ENCODE measurements at places on chromosomes 11 and 22.

DNA sequence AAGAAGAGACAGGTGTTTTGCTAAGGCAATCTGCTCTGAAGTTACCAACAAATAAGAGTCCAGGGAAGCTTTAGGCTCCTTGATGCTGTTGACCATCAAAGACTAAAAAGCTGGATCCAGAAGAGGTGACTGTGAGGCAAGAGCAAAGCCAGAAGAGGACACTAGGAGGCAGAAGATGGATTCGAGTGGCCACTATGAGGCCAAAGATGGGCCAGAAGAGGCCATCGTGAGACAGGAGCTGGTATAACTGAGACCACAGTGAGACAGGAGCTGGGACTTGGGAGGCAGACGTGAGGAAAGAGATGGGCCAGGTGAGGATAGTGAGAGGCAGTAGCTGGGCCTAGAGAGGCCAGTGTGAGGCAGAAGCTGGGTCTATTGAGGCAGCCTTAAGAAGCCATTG is 37.7 kb downstream of the OR4C45 start:
- no peak for DNase-seq
- H3K36me3 ChIP-seq, result no peaks in the 10 kb centered on the region
- no peaks in the 10 kb centered on the region for H3K4me1 ChIP-seq
- no peaks in the 10 kb centered on the region for H3K27me3 ChIP-seq
- no peak overlapping the region for H3K4me3 ChIP-seq

DNA sequence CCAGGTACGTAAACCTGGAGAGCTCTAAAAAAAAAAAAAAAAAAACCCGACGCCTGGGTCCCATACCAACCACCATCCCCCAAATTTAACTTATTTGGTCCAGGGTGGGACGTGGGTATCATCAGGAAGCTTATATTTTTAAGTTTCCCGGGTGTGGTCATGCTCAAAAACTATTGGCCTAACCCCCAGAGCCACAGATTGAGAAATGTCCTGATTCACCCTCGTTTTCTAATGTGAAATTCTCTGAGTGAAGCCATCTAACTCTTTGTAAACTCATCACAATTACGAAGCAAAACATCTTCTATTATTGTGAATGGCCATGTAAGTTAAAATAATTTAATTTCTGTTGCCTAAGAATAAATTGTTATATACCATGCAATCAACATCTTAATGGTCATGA is 29.6 kb downstream of the PAK1 start:
- no peaks in the 10 kb centered on the region for H3K36me3 ChIP-seq
- peaks cover 5% of the 10 kb centered on the region for H3K27me3 ChIP-seq
- no peak overlapping the region for H3K27ac ChIP-seq

GRCh38 chr22:43262990-43263644 is 76.2 kb upstream of the TTLL12 start:
- H3K27me3 ChIP-seq, result peaks cover 13% of the 10 kb centered on the region
- no peak overlapping the region for H3K27ac ChIP-seq
- no peak for DNase-seq
- H3K36me3 ChIP-seq, result no peaks in the 10 kb centered on the region
- H3K4me3 ChIP-seq, result no peak overlapping the region

GRCh38 chr22:46453006-46453828 is 84.2 kb downstream of the CELSR1 start:
- no peak overlapping the region for H3K27ac ChIP-seq
- peaks cover 14% of the 10 kb centered on the region for H3K27me3 ChIP-seq
- H3K36me3 ChIP-seq, result no peaks in the 10 kb centered on the region
- H3K4me3 ChIP-seq, result no peak overlapping the region

DNA sequence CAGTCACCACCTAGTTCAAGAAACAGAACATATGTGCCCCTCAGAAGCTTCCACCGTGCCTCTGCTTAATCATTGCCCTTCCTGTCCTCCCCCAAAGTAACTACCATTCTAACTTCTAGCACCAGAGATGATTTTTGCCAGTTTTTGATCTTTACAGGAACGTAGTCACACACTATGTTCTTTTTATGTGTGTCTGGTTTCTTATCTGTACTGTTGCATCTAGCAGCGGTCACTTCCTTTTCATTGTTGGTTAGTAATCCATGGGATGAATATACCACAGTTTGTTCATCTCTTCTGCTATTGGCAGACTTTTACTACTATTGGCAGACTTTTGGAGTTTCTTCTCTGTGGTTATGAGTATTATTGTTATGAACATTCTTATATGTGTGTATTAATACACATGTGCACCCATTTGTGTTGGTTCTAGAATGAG is 34.6 kb downstream of the SPECC1L start:
- no peak overlapping the region for H3K4me3 ChIP-seq
- no peaks in the 10 kb centered on the region for H3K27me3 ChIP-seq
- peak overlapping the region; percentile 43 for H3K27ac ChIP-seq
- DNase-seq, result peak; percentile 75
- peaks cover 10% of the 10 kb centered on the region for H3K4me1 ChIP-seq

DNA sequence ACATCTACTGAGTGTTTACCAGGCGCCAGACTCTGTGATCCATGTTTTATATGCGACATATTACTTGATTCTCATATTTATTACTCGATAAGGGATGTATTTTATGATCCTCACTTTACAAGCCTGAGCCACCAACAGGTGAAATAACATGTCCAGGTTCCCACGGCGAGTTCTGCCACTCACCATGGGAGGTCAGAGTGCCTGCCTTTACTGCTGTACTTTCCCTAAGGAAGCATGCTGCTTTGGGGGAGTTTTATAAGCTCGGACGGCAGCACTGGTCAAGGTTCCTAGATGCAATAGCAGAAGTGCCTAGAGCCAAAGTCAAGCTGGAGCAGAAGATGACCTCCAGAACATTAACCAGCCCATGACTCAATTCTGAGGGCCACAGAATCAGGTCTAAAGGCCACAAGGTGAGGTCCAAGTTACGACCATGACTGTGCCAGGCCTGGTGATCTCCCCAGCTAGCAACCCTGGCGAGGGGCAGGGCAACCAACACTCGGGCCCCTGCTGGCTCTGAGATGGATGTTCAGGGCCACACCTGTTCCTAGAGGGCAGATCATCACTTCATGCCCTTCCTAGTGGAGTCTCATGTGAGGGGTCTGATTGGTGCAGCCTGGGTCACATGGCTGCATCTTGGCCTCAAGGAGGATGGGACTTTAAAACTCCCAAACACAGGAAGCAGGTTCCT is 14.2 kb downstream of the IFT27 start:
- H3K27me3 ChIP-seq, result no peaks in the 10 kb centered on the region
- H3K4me3 ChIP-seq, result no peak overlapping the region
- H3K27ac ChIP-seq, result no peak overlapping the region
- DNase-seq, result peak; percentile 37
- H3K4me1 ChIP-seq, result peaks cover 3% of the 10 kb centered on the region
